CD4-positive, alpha-beta T cell treated with Interferon alpha-2 for 1 hour (primary cell): ENCODE measurements at places on chromosomes 3 and 15.

DNA sequence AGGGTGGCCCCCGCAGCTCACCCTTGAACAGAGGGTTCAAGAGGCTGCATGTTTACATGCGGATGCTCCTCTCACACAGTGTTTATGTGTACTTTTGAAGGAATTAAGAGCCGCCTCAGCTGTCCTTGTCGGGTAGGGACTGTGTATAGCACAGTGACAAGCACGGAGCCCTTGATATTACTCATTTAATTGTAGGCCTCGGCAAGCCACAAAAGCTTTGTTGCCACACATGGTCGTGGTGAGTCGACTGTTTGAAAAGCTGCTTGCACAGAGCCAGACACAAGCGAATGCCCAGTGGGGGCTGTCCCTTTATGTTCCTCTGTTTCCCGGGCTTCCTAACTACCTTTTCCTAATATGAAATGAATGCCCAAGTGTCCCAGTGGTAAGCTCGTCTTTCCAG, 4.5 kb downstream of the ESYT3 start:
- DNase-seq = no peak

DNA sequence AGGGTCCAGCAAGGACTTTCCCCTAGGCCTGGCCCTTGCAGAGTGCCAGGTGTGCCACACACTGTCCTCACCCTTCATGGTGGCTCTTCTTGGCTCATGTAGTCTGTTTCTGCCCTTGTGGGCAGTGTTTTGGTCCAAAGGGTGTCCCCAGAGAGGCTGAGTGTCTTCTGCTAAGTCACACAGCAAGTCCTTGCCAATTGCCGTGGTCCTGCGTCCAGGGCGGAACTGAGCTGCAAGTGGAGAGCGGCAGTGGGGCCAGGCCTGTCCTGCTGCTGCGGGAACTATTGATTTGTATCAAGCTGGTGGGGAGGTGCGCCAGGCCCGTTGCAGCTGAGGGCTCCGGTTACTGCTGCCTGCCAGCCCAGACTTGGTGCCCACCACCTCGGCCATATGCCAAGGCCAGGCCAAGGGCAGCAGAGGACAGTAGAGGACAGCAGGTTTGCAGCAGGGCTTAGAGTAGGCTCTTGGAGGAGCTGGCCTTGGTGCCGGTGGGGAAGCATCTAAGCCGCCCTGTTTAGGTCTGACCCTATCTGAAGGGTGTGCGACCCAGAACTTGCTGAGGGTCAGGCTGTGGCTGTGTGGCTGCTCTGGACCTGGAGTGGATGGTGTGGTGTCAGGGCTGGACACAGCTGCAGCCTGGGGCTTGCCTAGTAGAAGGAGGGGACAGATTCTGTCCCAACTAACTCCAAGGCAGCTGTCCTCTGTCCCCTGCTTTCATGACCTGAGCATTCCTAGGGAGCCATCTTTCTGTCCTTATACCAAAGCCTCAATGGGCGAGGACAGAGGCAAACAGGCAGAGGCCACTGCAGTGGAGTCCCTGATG, 4.5 kb downstream of the AMIGO3 start:
- no peak for DNase-seq

DNA sequence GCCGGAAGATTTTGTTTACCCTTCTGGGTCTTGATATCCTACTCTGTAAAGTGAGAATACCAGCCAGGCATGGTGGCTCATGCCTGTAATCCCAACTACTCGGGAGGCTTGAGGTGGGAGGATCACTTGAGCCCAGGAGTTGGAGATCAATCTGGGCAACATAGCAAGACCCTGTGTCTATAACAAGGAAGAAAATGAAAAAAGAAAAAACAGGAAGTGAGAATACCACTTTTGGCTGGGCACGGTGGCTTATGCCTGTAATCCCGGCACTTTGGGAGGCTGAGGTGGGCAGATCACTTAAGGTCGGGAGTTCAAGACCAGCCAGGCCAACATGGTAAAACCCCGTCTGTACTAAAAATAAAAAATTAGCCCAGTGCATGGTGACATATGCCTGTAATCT, 36.9 kb downstream of the SFMBT1 start:
- DNase-seq = no peak

GRCh38 chr15:64909546-64909945, 2.2 kb upstream of the ANKDD1A start:
- no peak for DNase-seq

GRCh38 chr3:81621277-81621676, 140.2 kb downstream of the GBE1 start:
- DNase-seq = no peak

GRCh38 chr15:92724144-92724543, 68.6 kb upstream of the FAM174B start:
- DNase-seq = peak; percentile 7

- DNase-seq = peak; percentile 30
Observed at GRCh38 chr15:81023483-81024264, 23.0 kb downstream of the TLNRD1 start.

DNA sequence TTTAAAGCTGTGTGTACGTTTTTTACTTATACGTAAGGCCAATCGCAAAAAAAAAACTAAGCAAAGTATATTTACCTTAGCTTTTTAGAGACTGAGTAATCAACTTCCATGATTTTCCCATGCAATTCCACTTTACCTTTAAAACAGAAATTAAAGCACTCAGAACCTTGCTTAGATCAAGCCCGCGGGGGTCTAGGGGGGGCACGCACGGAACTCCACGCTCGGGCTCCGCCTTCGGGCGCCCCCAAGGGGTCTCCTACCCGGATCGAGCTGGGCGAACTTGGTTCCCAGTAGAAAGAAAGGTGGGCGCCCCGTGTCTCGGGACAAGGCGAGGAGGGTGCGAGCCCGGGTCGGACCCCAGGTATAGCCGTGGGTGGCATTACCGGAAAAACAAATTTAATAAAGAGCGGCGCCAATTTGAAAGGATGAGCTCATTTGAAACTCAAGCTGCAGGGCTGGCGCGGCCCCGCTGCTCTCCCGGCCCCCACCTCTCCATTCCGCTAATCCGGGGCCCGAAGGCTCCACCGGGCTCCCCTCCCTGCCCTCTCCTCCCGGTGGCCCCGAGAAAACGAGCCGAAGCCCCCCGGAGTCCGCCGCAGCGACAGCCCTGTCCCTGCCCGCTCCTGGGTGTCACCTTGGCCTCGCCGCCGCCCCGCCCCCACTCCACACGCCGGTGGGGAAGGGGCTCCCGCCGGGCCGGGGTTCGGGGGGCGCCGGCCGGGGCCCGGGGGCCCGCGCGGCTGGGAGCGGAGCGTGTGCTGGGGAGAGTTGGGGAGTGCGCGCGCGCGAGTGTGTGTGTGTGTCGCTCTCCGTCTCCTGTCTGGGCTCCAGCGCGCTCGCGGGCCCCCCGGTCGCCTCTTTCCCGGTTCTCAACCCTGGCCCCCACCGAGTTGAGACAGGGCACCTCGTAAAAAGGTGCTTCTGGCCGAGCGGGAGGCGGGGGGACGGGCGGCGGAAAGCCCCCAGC, 1.5 kb downstream of the IGF2BP2 start:
- DNase-seq = peak; percentile 12

DNA sequence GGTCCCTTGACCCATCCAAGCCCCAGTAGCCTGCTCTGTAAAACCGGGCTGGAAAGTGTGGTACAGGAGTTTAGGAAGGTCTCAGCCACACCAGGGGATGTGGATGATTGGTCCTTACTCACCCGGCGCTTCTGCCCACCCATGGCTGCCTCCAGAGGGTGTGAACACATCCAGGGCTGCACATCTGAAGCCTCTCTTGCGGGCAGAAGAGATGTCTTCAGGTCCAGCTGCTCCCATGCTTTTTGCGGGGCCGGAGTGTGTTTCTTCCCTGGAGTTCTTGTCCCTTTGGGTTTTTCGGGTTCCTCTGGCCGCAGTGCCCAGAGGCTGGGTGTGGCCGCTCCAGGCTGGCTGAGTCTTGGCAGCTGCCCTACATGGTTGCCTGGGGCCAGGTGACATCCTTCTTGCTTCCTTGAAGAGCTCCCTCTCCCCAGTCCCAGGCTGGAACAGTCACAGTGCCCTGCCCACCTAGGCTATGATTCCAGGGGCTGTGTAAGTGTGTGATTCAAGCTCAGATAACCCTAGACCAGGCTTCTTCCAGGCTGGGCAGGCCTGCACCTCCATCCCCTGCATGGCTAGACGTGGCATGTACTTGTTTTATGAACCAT, 33.9 kb downstream of the HDAC11 start:
- no peak for DNase-seq

DNA sequence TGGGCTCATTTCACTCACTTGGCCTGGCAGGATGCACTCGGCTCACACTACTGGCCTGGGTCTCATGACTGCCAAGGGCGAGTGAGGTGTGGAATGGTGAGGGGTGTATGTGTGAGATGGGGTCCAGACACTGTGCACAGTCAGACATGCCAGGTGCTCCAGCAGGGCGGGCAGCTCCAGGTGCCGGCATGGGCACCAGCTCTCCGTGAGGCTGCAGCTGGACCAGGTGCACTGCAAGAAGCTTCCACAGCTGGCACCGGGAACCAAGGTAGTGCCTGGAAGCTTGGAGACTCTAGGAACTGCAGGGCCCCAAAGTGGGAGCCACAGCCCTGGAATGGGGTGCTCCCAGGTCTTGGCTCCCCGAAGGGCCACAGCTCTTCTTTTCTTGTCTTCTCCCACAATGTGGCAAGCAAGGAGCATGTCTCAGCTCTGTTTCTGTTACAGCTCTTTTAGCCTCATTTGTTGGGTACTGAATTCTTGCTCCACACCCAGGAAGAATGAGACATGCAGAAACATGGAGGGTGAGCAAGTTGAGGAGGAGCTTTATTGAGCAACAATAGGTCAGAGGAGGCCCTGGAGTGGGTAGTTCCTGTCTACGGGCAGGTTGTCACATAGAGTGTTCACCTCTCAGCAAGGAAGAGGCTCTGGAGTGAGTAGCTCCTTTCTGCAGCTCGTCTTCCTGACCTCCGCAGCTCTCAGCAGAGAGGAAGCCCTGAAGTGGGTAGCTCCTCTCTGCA, 762.8 kb downstream of the CADM2 start:
- no peak for DNase-seq

DNA sequence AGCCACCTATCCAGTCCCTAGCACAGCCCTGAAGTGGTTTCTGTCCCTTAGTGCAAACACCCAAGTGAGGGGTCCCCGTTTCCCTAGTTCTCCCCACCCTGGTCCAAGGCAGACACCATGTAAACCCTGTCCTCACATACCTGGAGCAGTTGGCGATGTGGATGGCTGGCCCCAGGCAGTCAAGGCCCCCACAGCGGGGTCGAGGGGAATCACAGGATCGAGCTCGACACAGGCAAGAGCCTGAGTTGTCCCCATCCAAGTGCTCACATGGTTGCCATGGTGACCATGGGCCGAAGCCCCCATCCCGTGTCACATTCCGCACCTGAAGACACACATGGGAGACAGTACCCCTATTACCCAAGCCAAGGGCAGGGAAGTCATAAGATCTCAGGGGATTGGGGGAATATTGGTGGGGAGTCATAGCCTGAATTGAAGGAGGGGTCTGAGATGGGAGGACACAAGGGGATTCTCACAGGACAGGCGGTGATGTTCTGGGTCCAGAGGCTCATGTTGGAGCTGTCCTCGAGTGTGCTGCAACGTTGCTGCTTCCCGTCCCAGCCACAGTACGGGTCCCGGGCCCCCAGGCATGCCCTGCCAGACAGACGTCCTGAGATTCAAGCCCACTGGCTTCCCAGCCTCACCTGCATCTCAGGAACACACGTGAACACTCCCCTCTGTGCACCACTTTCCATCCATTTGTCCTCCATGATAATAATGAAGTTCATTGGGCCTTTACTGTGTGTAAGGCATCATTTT, 112.1 kb downstream of the SEMA5B start:
- DNase-seq = no peak

- DNase-seq = no peak
Observed at GRCh38 chr15:24971772-24972171, 17.0 kb downstream of the SNRPN start.

- DNase-seq = no peak
Observed at GRCh38 chr15:69548395-69549180, 96.0 kb downstream of the RPLP1 start.

- peak; percentile 36 for DNase-seq
Observed at GRCh38 chr3:25665315-25666280, 891 bp upstream of the TOP2B start.

DNA sequence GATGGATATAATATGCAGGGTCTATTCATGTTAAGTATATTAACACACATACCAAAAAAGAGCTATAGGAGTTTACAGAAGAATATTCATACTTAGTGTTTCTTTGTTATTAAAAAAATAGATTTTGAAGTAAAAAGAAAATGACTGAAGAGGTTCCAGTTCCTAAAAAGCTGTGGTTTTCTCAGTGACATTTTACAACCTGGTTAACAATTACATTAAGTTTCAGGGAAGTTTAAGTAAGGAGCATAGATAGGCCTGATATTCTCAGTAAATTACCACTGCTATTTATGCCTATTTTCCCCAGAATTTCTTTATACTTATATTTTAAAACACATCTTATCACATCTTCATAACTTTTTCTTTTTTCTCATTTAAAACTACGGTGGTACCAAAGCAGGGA, 43.6 kb upstream of the SPTSSB start:
- no peak for DNase-seq

DNA sequence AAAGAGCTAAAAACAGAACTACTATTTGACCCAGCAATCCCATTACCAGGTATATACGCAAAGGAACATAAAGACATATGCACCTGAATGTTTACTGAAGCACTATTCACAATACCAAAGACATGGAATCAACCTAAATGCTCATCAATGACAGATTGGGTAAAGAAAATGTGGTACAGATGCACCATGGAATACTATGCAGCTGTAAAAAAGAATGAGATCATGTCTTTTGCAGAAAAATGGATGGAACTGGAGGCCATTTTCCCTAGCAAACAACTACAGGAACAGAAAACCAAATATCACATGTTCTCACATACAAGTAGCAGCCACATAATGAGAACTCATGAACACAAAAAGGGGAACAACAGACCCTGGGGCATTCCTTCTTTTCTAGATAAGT, 208.9 kb upstream of the LRRFIP2 start:
- no peak for DNase-seq

DNA sequence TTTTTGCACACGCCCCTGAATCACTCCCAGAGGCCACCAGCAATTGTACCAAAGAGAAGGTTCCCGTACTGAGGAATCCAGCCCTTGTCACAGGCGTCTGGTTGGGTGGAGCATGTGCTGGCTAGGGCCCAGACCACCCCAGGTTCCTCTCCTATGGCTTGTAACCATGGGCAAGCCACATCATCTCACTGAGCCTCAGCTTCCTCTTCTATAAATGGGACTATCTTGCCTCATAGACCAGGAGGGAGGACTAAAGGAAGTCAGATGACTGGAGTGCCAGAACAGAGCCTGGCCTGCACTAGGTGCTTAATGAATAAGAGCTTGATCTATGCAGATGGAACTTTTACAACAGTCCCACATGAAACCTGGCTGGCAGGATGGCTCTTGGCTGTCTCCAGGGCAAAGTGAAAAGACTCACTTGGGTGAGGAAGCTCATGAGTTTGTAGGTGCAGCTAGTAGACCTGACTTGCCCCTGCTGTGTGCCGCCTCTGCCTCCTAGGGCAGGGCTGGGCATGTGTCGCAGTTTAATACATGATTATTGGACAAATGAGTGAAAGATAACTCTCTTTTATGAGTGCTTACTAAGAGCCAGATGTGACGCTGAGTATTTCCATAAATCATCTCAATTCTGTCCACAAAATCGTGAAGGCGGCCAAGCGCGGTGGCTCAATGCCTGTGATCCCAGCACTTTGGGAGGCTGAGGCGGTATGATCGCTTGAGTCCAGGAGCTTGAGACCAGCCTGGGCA, 29.3 kb downstream of the CTSH start:
- peak; percentile 47 for DNase-seq
